ENCODE measurements at places on chromosomes 5 and 9. TPM values are rescaled to one million over a fixed set of nuclear protein-coding genes. Genes with fewer than 3 reads are reported as not detected.

DNA sequence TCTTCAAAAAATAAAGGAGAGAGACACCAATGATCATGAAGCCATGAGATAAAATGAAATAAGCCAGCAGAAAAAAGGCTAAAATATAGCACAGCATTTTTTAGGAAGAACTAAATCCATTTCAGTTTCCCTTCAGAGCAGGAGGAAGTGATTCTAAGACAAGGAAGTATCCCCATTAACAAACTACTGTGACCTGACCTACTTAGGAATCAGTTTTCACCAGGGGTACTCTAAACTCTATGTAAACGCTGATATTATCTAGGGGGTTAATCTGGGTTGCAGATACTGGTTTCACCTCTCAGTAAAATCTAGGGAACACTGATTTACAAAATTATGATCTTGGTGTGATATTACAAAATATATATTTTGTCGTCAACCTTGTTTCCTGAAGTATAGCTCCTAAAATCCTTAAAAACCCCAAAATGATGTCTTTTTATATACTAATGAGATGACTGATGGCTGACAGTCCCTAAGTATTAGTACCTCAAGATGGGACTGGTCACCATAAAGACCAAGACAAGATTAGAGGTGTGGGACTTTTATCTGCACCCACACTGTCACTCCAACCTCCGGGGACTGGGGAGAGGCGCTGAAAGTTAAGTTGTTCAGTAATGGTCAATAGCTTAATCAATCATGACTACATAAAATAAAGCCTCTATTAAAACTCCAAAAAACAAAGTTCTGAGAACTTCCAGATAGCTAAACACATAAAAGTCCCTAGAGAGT, 2.9 kb upstream of the FNBP1 start:
- no peak for DNase-seq

- no peak for DNase-seq
Observed at GRCh38 chr5:113255579-113256386, 179.0 kb downstream of the TSSK1B start.

DNA sequence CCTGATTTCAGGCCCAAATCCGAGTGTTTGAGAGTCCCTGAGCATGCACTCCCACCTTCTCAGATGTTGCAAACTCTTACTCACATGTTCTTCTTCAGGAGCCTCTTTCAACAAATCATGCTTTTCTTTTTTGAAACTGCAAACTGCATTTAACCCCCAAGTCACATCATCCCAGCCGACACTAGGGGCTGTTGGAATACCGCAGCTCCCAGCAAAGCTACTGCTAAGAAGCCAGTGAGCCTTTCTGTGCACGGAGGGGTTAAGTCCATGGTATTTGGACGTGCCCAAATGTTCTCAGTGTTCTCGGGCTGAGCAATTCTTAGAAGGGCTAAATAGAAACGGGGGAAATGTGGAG, 282.9 kb downstream of the NFIB start:
- peak; percentile 66 for DNase-seq

DNA sequence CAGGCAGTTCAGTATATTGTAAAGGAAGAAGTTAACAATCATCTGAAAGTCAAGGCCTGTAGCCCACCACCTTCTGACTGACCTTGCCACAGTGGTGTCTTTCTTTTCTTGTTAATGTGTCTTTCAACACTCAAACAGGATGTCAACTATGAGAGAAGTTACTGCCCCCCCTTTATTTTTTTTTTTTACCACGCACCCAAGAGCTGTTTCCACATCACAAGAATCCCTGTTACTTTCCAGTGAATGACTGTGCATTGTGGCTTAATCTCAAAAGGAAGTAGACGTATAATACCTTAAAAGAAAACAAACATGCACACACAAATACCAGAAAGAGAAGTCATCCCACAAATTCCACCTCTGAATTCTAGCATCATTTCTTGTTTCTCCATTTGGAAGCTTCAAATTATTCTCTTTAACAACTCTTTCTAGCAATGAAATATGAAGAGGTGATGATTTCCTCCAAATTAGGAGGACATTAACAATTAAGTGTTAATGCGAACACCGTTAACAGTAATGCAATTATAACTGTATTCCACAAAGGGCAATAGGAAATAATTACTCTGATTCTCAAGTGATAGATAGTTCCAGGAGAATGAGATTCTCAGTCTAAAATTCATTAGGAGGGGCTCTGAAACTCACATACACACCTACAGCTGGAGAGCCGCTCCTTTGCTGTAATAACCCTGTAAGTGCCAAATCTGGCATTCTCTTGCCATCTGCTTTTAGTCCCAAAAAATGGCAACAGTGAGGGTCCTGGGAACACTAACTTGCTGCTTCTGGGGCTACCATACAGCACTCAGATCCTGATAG, 201.0 kb downstream of the EFNA5 start:
- peak; percentile 90 for DNase-seq

The ECSCR gene
- total RNA-seq: not detected
